ENCODE measurements at places on chromosomes 5 and 9.

GRCh38 chr5:101306391-101307137 is 403.5 kb upstream of the ST8SIA4 start:
- peak; percentile 70 for DNase-seq

- DNase-seq = no peak
Measured at GRCh38 chr9:118100529-118101419, 396.6 kb downstream of the TLR4 start.

DNA sequence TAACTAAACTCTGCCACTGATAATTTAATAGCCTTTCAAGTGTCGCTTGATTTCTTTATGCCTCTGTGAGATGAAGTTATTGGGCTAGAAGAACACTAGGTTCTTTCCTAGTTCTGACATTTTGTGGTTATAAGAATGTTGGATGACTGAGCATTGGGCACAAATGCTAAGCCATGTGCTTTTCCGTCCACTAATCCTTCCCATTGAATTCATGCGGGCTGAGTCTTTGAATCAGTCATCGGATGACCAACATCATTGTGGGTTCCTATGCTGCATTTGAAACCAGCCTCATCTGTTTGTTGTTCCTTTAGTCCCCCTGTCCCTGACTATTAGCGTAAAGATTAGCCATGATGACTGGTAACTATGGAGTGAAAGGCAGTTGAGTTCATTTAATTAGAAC is 58.5 kb downstream of the ALDH1A1 start:
- DNase-seq = no peak

DNA sequence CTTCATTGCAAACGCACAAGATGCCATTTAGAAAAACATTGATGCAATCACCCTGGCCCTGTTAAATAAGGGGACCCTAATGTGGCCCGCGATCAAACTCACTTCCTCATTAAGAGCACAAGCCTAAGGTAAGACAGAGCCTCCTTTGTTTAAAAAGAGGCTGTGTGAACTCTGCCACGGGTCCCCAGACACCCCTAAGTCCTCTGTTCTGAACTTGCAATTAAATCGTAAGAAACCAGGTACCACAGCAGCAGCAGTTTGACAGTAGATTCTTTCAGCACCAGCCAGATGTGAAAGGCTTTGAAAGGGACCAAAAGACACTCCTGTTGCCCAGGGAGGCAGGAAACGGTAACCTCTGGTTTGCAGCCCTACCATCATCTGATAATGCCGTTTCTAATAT is 346.3 kb downstream of the TMEM167A start:
- no peak for DNase-seq

DNA sequence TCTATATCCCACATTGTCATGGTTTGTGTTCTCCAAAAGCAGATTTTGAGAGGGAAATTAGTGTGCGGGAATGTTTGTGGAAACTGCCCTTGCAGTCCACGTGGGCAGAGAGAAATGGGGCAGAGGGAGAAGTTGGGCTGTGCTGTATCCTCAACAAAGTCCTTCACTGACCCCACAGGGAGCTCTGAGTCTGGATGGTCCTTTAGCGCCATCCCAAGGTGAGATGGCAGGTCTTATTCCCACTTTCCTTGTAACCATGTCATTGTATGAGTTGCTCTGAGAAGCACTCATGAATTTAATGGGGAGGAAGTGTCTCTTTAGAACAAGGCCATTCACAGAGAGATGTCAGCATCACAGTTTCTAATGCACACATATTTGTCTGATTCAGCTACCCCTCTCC is 127.1 kb downstream of the ANKRD18B start:
- no peak for DNase-seq

GRCh38 chr9:132944294-132945185 is at the start of gene TSC1:
TSS of gene TSC1 (minus strand) at chr9:132944616. CDS start at chr9:132928872, 15,744 bp downstream.
- DNase-seq = peak; percentile 81

DNA sequence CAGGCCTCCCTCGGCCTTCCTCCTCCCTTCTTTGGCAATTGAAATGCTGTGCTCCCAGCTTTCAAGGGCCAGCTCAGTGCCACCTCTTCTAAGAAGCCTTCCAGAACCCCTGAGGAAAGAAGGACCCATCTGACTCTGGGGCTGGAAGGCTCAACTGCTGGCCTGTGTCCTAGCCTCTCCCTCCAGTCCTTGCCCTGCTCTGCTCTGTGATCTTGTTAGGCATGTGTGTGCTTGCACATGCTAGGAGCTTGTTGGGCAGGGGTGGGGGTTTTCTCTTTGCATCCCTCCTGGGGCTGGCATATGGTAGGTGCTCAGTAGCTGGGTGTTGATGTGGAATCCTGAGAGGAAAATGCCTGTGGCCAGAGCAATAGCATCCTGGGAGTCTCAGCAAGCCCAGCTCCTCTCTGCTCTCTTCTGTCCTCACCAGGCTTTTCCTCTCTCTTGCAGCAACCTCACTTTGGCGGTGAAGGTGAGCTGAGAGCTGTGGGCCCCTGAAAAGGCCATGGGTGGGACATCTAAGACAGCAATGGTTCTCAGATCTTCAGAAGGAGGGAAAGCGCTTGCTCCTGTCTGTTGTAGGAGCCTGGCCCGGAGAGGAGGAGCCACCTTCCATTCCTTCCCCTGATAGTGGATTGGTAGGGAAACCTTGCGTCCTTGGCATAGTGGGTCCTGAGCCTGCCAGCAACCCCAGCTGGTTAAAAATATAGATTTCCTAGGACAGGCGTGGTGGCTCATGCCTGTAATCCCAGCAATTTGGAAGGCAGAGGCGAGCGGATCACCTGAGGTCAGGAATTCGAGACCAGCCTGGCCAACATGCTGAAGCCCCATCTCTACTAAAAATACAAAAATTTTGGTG is 9.9 kb downstream of the DOLK start:
- DNase-seq = no peak

DNA sequence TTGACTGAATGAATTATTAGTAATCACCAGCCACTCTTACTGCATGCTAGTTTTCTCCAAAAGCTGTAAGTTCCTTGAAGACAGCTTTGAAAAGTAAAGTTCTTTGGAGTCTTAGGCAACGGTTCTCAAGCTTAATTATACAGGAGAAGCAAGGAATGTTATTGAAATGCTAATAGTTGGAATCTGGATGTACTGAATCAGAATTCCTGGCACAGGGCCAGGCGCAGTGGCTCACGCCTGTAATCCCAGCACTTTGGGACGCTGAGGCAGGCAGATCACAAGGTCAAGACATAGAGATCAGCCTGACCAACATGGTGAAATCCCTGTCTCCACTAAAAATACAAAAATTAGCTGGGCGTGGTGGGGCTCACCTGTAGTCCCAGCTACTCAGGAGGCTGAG is 33.4 kb downstream of the GRIA1 start:
- DNase-seq = no peak

DNA sequence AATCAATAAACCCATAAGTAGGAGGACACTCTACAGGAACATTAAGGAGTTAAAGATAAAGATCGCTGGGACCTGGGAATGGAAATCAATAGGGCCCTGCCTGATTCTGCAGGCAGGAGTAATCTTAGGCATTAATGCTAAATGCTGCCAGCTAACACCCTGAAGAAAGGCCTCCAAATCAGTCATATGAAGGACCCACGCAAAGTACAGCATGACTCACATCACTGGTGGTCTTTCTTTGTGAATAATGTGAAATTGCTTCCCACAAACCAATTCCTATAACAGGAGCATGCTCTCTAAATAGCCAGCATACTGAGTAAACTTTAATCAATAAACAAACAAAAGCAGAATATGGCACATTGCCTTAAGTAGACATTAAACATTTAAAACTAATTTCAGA is 172.3 kb downstream of the SEMA5A start:
- peak; percentile 39 for DNase-seq

GRCh38 chr9:130254747-130255630 is 10.6 kb upstream of the HMCN2 start:
- no peak for DNase-seq
